ENCODE measurements at places on chromosomes 3 and 15. TPM values are rescaled to one million over a fixed set of nuclear protein-coding genes. Genes with fewer than 3 reads are reported as not detected.

GRCh38 chr3:41753651-41754050 lies 208.3 kb downstream of the ULK4 start:
- H3K4me1 ChIP-seq: no peaks in the 10 kb centered on the region
- H3K27me3 ChIP-seq: no peaks in the 10 kb centered on the region
- no peak overlapping the region for H3K27ac ChIP-seq

DNA sequence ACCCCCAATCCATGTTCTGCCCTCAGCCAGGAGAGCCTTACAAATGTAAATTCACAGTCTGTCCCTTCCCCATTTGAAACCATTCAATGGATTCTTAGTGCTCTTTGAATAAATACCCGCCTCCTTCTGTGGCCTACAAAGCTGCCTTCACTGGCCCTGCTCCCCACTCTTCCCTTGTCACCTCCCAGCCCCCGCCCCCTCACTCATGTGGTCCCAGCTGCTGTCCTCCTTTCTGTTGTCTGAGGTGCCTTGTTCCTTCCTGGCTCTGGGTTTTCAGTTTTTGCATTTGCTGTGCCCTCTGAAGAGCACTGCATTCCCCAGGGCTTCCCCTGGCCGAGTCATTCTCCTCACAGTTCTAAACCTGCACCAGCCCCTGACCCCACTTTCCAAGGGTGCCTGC lies 3.2 kb downstream of the EFCAB12 start:
- H3K4me1 ChIP-seq: peaks cover 28% of the 10 kb centered on the region
- no peak overlapping the region for H3K4me3 ChIP-seq
- H3K27me3 ChIP-seq: no peaks in the 10 kb centered on the region
- H3K27ac ChIP-seq: no peak overlapping the region
- no peaks in the 10 kb centered on the region for H3K36me3 ChIP-seq

- H3K36me3 ChIP-seq: no peaks in the 10 kb centered on the region
- no peak overlapping the region for H3K27ac ChIP-seq
- H3K4me1 ChIP-seq: no peaks in the 10 kb centered on the region
- no peak for DNase-seq
- no peaks in the 10 kb centered on the region for H3K27me3 ChIP-seq
These were observed 215.6 kb upstream of the RBMS3 start for GRCh38 chr3:29065211-29065785.

DNA sequence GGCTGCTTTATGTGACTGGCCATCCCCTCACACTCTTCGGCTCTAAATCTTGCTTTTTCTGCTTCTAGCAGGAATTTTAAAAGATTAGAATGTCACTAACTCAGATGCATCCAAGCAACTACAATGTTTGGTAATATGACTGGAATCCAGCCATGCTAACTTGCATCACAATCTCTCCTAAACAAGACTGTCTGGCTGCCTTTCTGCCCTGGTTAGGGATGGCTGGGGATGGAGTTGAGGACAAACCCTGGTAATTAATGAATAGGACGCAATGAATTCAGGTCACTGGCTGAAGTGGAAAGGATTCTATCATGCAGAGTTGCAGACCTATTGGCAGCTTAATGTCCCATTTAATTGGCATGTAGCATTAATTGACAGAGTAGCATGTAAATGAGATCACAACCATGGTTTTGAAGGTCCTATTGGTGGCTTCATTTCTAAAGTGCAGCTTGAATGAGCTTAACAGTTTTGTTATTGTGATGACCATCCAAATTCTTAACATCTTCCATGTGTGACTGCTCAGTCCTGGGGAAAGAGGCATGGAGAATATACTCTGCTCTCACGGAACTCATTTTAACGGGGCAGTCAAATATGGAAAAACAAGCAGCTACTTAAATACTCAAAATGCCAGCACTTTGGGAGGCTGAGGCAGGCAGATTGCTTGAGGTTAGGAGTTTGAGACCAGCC lies 21.7 kb downstream of the NMNAT3 start:
- H3K27ac ChIP-seq: no peak overlapping the region
- H3K36me3 ChIP-seq: no peaks in the 10 kb centered on the region
- no peaks in the 10 kb centered on the region for H3K4me1 ChIP-seq
- DNase-seq: no peak
- no peaks in the 10 kb centered on the region for H3K27me3 ChIP-seq

DNA sequence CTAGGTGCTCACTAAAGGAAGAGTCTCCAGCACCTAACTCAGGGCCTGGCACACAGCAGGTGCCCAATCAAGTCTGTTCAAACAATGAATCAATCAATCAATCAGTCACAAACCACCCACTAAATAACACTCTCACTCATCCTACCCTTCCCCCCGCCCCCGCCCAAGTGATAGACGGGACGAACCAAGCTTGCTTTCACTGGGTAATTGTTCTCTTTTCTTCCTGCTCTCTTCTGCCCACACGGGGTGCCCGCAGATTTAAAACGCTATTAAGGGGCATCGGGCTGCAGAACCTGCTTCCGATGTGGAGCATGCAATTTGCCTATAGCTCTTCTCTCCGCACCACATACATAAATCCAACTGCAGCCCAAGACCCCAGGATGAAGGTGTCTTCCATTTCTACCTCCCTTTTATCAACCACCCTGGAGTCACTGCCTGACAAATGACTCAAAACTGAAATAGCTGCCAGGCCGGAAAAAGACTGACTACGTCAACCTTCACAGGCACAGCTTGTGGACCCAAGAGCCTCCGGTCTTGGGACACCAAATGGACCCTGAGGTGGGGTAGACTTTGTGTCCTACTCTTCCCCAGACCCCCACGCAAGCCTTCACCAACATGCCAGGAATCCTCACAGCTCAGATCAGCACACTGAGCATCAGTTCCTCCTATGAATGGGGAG lies 1.7 kb downstream of the KLHL25 start:
- H3K4me1 ChIP-seq: peaks cover 7% of the 10 kb centered on the region
- no peaks in the 10 kb centered on the region for H3K36me3 ChIP-seq

GRAMD1C gene
- total RNA-seq: 16.9 TPM

DNA sequence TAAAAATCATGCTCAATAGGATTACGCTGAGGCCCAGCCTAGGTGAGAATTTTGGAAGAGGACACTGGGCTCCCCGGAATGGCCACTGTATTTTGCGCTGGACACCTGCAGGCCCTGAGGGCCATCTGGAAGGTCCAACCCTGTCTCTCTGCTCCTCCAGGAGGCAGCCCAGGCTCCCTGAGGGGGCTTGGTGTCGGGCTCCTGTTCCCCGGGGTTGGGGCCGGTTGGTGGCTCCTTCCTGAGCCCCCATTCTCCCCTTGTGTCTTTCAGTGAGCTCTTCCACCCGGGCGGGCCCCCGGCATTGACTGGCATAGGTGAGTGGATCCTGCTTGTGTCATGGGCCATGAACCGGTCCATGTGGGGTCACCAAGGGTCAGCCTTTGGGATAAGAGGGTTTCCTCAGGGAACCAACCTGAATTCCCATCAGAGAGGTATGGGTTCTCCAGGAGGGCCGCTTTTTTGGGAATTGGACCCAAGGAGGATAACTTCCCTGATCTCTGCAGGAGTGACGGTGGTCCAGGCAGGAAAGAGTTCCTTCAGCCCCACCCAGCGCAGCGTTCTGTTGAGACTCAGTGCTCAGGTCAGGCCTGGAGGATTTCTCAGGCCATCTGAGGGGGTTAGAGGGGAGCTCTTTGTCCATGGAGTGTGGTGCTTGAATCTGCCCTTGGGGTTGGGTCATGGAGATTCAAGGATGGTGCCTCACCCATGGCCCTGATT lies 187.8 kb downstream of the UBE3A start:
- no peaks in the 10 kb centered on the region for H3K4me1 ChIP-seq
- H3K36me3 ChIP-seq: no peaks in the 10 kb centered on the region
- no peak overlapping the region for H3K4me3 ChIP-seq
- no peak overlapping the region for H3K27ac ChIP-seq
- H3K27me3 ChIP-seq: no peaks in the 10 kb centered on the region

DNA sequence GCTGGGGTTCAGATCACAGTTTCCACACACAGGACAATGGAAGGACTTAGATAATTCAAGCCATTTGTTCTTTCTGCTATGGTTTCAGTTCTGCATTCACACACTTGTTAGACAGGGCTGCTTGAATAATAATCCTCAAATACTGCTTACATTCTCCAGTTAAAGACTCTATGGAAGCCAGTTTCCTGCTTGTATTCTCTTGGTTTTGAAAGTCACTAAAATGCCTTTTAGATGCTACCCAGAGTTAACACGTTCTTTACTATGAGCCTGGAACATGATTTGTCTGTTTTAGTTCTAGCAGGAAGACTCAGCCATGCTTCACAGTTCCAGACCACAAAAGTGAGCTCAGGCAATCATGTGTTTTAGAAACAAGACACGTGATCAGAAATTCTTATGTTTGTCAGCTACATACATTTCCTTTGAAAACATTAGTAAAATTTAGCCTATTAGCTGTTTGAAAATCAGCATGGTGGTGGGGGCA lies 152.4 kb downstream of the LEKR1 start:
- no peak for DNase-seq
- H3K36me3 ChIP-seq: no peaks in the 10 kb centered on the region
- no peaks in the 10 kb centered on the region for H3K27me3 ChIP-seq
- no peak overlapping the region for H3K4me3 ChIP-seq
- no peaks in the 10 kb centered on the region for H3K4me1 ChIP-seq

DNA sequence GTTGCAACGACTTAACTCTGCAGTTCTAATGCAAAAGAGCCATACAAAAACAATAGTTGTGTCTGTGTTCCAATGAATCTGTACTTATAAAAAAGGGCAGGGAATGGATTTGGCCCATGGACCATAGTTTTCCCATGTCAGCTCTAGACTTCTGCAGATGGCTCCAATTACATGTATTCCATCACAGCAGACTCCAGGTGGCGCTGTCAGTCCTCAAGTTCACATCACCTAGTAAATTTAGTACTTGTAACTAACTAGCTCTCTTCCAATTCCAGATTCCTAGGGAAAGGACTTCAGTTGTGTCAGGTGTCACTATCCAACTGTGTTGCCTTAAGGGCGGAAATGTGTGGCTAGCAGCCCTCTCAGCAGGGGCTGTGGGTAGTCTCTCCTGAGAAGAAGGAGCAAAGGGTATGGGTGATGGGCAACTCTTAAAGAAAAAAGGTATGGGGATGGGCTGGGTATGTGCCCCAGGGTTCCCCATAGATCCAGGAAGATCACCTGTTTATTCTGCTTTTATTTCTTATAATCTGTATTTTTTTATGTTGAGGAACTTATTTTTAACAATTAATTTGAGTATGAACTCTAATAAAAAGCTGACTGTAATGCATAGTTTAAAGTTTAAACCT lies 36.2 kb downstream of the BBS4 start:
- H3K36me3 ChIP-seq: no peaks in the 10 kb centered on the region

- H3K36me3 ChIP-seq: no peaks in the 10 kb centered on the region
- no peaks in the 10 kb centered on the region for H3K27me3 ChIP-seq
- no peak for DNase-seq
- H3K4me1 ChIP-seq: no peaks in the 10 kb centered on the region
These were observed 428.9 kb downstream of the VGLL3 start for GRCh38 chr3:86562090-86562489.

LSAMP gene
- total RNA-seq: 0.12 TPM

GRCh38 chr3:41163006-41163405 lies 36.3 kb upstream of the CTNNB1 start:
- DNase-seq: no peak
- no peaks in the 10 kb centered on the region for H3K36me3 ChIP-seq
- H3K4me1 ChIP-seq: no peaks in the 10 kb centered on the region
- no peaks in the 10 kb centered on the region for H3K27me3 ChIP-seq
- H3K4me3 ChIP-seq: no peak overlapping the region
- H3K27ac ChIP-seq: no peak overlapping the region

AP2M1 gene
- 90.7 TPM for total RNA-seq

- no peak overlapping the region for H3K27ac ChIP-seq
- H3K4me3 ChIP-seq: no peak overlapping the region
- H3K36me3 ChIP-seq: no peaks in the 10 kb centered on the region
- H3K4me1 ChIP-seq: peaks cover 8% of the 10 kb centered on the region
These were observed 143.3 kb upstream of the WNT5A start for GRCh38 chr3:55630280-55630920.

CHST2 gene
- total RNA-seq: 1.4 TPM

DNA sequence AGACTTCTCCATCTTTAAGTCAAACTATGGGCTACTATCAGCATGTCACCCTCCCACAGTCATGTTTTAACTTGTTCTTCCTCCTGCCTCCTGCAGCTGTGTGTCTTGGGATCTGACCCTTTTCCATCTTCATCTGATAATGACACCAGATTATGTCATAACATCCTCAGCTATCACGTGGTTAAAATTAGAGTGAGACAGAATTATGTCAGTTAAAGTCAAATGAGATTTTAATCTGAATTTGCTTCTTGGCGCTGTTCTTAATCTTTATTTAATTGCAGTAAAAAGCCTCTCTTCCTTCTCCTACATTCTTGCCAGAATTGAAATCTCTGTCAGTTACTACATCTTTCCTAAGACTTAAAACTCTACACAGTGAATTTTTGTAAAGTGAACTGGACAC lies 107.2 kb downstream of the ARPP21 start:
- H3K4me3 ChIP-seq: no peak overlapping the region
- no peaks in the 10 kb centered on the region for H3K27me3 ChIP-seq
- H3K27ac ChIP-seq: no peak overlapping the region

Measured in right lobe of liver (tissue), 6 donors.